Nucleus accumbens (tissue), 56 donors: ENCODE measurements at places on chromosomes 5 and 9.

DNA sequence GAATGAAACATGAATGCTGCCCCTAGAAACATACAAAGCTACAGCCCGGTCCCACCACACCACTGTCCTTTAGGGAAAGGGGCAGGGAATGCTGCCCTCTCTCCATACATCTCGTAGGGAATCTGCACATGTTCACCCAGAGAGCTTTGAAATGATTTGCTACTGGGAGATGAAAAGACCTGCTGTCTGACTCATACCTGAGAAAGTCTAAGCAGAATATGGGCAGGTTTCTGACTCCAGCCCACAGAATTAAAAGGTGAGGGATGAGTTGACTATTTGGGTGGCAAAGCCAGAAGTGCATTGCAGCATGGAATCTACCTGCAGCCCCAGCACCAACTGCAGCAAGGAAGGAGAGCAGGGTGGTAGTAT, 297.9 kb downstream of the TLE1 start:
- DNase-seq, result no peak

DNA sequence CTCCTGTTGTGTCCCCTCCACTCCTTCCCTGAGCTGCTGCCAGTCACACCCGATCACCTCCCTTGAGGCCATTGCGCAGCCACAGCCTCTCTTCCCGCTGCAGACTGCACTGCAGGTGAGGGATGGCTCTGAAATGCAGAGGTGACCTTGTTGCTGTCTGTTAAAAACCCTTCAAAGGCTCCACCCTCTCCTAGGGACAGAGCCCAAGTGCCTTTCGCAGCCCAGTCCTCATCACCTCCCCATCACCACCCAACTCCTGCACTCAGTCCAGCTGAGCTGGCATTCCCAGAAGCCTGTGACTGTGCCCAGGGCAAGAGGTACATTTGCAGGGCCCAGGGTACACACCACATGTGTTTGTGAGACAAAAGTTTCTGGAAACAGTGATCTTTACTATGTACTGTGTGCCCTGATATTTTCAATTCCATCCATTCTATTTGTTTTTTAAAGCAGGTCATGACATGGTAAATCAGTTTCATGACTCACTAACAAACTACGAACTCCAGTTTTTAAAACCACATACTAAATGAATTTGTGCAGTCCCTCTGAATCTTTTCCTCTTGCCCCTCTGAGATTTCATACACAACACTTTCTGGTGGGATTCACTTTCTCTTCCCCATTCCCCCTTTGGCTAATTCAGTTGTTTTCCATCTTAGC, 73.0 kb upstream of the SPOCK1 start:
- no peak for DNase-seq

- no peak for DNase-seq
Measured at GRCh38 chr5:82073179-82073578, 101.4 kb downstream of the ATG10 start.

- no peak for DNase-seq
Measured at GRCh38 chr5:168039566-168040248, 251.7 kb upstream of the WWC1 start.

DNA sequence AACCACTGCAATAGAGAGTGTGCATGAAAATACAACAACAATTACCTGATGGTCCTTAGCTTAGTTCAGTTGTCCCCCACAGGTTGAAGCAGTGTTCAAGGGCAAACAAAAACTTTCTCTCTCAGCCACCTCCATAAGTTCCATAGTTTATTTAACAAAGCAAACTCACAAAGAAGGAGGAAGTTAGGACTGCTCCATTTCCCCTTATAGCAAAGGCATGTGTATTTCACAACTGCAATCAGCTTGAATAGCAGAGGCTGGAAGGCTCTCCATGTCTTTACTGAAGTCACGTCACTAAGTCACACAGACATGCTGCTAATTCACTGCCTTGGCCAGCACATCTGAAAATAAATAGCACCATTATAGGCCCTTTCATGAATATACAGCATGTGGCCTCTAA, 43.3 kb downstream of the DOCK8 start:
- DNase-seq, result no peak

DNA sequence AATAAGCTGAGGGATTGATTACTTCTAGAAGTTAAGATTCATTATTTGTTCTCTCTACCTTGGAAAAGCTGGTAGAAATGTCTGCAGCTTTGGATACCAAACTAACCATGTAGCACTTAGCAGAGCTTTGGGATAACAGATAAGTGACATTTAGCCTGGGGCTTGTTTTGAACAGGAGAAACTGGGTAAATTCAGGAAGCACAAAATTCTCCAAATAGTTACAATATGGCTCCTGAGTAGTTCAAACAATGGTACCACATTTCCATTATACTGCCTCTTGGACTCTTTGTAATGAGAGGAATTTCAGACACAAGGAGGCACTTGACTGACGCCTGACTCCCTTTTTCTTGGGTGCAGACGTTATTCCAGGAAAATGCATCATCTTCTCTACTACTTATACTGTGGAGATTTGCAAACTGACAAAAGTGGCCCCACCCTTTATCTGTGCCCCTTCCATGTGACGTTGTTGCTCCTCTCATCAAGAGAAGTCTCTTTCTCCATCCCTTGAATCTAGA, 22.5 kb downstream of the PRUNE2 start:
- no peak for DNase-seq

GRCh38 chr9:2686911-2687310, 30.4 kb upstream of the KCNV2 start:
- DNase-seq, result no peak

GRCh38 chr9:38434365-38434764, 10.1 kb upstream of the IGFBPL1 start:
- DNase-seq, result no peak

- DNase-seq, result no peak
Measured at GRCh38 chr9:137988051-137988450, 110.5 kb downstream of the CACNA1B start.

- no peak for DNase-seq
Measured at GRCh38 chr9:130327070-130327780, 61.7 kb downstream of the HMCN2 start.

DNA sequence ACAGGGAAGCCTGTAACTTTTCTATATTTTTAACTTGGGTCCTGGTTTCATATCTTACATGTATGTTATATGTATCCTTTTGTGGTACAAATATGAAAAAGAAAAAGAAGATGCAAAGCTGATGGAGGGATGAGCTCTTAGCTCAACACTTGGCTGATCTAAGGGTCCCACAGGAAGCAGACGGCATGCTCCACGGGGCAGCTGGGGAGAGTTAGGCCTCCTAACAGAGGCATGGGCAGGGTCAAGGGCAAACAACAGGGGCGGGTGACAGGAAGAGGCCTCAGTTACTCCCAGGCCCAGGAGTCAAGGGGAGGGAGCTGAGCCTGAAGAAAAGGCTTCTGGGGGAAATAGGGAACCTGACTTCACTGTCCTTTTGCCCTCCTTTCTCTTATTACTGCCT, 287.2 kb downstream of the ZSWIM6 start:
- DNase-seq, result no peak
